ENCODE measurements at places on chromosomes 1 and 21.

- no peak for DNase-seq
These were observed 22.2 kb upstream of the RUNX1 start for GRCh38 chr21:35071347-35071746.

DNA sequence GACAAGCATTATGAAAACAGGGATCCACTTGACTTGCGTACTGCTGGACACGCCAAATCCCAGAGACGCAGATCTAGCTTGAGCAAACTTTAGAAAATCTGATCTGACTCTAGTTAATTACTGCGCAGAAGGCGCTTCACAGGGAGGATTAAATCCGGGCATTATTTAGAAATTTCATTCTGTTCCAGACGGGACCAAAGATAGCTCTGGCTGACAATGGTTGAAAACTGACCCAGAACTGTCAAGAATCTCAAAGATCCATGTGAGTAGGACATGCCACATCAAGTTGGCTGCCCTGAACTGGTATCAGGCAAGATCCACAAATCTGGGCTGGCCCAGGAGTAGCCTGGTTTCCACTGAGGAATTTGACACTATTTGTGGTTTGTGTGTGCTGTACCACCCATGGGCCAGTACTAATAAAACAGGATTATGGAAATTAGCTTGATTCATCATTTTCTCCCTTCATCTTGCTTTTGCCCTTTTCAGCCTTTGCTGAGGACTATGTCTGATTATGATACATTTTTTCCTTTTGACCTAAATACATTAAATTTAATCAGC, 171.0 kb downstream of the VAV3 start:
- DNase-seq, result no peak

- DNase-seq, result no peak
These were observed 16.7 kb downstream of the C1orf174 start for GRCh38 chr1:3883194-3883925.

DNA sequence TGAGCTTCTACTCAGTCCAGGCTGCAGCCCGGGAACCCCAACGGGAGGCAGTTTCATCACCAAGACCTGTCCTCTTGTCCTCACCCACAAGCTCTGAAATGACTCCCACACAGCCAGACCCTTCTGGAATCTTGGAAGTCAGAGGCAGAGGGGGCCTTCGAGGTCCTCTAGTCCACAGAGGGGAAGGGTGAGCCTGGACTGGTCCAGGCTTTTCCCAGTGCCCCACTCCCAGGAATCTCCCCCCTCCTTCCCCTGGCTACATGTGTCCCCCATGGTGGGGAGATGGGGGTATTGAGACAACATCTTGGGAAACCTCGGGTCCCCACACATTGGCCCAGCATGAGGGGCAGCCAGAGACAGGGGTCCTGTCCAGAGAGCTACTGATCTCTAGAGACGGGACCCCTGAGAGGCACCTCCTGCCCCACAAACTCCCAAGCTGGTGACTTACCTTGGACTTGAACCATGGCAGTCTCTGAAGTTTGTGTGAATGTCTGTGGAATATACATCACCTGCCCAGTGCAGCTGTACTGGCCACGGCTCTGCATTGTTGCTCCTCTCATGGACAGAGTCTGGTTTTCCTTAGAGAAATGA, 19.4 kb upstream of the SLAMF9 start:
- DNase-seq, result no peak

GRCh38 chr1:26349188-26349876, 4.6 kb downstream of the CRYBG2 start:
- no peak for DNase-seq

GRCh38 chr1:207031632-207032264, 808 bp downstream of the C1orf116 start:
- no peak for DNase-seq

- peak; percentile 30 for DNase-seq
These were observed 37.3 kb upstream of the IL10 start for GRCh38 chr1:206809504-206810084.

- no peak for DNase-seq
These were observed 132.2 kb downstream of the CLIC6 start for GRCh38 chr21:34800797-34801518.

DNA sequence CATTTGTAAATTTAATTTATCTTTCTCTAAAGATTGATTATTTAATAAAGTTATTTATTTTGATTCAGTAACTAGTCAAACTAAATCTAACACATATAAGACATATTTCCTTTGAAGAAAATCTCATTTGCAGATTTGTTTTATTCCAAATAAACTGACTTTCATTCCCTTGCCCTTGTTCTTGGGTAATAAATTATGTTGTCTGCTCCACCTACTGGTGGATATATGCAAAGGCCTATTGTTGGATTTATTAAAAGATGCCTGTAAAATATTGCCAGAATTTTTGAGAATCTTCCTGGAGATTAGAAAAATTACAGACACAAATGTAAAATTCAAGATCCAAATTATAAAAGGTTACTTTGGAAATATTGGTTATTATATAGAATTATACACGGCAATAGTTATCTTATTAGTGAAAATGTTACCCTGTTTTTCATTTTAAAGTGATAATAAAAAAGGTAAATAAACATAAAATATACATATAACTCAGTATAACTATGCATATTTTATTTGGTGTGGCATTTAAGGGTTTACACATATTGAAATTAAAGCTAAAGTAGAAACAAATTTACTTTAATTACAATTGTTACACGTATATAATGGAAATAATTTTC, 116.1 kb downstream of the SPATA17 start:
- DNase-seq, result peak; percentile 35
